ENCODE measurements at places on chromosomes 5 and 9.

DNA sequence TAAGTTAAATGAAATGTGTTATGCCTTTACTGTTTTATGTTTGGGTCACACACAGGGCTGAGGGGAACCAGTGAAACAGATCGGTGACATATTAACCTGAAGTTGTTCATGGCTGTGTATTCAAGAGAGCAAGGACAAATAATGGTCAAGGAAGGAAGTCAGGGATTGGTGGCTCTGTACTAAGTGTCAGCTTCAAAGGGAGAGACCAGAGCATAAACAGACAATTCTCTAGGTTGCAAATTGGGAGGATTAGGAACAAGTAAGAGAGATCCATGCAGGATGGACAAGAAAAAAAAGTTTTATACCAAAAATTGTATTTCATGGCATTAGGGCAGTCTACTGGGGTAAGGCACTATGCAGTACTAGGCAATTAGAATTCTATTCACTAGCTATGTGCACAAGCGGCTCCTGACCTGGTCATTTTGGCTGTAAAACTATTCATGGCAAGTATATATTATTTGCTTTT, 156.3 kb downstream of the PLPPR1 start:
- DNase-seq, result no peak

DNA sequence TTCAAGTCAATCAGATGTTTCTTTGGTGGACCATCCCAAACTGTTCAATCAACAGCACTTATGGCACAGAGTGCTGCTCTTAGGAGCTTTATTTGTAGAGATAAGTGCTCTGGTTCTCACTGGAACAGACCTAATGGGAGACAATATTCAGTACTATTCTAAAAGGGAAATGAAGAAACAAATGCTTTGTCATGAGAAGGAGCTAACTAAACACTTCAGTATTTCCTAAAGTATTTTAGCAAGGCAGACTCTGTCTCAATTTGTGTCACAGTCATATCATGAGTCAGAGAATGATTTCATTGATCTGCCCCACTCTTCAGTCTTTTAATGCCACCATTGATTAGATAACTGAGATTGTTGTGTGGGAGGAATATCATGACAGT, 175.3 kb downstream of the SLF1 start:
- DNase-seq, result no peak

DNA sequence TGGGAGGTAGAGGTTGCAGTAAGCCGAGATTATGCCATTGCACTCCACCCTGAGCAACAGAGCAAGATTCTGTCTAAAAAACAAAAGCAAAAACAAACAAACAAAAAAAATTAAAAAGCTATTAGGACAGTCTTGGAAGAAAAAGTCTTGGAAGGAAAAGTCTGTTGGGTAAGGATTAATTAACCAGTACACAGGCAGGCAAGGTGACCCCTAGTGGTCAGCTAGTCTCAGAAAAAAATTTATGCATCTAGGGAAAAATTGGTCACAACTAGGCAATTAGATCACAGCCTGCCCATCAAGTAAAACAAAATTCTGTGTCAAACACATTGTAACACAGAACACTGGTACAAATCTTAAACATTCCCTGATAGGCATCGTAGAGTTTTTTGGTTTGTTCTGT, 6.7 kb upstream of the ANKRD18B start:
- DNase-seq, result no peak

DNA sequence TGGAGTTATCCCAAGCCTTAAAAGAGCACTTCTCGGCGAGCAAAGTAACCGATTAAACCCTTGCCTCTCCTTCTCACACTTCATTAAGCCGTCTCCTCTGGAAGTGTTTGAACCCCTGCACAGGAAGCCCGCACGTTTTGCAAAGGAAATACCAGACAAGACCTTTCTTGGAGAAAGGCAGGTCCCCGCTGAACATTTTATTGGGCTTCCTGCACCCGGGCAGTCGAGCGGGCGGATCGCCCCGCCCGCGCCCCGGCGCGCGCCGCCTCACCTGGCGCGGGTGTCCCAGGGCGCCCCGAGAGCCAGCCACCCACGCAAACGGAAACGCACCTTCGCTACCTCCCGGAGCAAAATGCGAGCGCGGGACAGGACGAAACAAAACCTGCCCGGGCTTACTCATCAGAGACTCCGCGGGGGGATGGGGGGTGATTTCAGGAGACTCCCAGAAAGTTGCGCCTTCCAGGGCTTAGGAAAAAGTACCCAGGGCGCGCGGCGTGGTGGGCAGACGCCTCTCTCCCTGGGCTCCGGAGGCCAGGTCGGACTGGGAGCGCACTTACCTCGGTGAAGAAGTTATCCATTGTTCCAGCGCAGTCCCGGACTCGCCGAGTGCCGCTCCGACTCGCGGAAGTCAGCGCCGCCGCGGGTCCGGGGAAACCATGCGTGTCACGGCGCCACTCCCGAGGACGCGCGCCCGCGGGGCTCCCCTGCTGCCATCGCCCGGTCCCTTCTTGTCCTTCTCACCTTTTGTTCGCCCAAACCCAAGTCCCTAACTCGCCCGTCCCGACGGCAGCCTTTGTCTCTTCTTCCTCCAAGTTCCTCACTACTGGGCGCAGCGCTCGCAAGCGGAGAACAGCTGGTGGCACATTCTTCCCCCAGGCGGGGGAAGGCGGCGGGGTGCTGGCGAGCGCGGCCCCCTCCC, 598 bp downstream of the MYO10 start:
- DNase-seq, result peak; percentile 27

DNA sequence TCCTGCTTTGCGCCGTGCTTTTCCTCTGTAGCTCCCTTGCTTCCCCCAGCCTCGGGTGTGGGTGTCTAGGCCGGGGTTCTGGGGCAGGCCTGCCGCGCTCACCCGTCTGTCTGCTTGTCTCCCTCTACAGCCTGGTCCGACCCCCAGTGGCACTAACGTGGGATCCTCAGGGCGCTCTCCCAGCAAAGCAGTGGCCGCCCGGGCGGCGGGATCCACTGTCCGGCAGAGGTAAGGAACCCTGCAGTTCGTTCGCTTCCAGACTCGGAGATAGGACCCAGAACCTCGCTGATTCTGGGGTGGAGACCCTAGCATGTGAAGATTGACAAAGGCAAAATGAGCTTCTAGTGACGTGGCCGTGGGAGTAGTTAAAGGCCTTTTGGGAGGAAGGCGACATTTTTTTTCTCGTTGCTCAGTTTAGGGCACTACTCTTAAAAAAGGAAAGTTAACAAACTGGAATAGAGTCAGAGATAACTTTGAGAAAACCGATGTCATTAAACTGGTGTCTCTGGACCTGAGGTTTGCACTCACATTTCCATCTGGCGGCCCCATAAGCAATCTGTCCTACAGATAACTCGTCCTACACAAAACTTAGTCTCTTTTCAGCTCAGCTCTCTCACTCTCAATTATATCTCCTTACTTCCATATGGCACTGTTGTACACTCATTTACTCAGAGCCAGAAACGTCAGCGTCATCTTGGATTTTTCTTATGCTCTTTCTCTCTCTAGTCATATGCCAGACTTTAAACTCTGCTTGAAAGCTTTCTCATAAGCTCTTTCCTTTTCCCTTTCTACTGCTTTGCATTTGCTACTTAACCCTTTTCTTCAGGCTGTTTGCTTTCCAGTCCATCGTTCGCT, 561 bp downstream of the SEC61B start:
- no peak for DNase-seq

Measured in mesothelial cell of epicardium (in vitro differentiated cells).